ENCODE measurements at places on chromosomes 7 and 10.

DNA sequence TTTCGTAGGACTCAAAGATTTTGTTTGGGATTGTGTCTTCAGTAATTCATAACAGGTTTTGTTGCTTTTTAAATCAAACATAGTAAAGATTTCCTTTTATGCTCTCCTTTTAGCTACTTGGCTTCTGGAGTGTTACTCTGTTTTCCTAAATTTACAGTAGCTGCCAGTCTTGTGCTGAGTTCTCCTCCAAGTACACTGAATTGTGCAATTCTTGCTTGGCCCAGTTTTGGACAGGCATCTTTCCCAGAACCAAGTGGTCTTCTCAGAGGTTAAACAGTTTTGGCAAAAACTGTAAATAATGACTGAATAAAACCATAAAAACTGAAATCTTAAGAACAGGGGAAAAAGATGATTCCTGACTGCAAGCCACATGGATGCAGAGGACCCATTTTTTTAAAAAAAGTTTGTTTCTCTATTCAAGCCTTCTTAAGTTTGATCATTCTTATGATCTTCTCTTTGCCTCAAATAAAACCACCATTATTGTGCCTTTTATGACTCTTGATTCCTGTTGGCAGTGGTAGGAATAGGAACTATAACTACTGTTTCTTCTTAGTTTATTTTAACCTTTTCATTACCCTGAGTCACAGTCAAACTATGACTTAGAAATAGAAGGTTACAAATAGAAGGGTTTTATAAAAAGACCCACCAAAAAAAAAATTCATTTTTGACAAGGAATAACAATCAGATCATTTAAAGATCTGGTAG is 88.0 kb downstream of the MDFIC start:
- no peak for DNase-seq

DNA sequence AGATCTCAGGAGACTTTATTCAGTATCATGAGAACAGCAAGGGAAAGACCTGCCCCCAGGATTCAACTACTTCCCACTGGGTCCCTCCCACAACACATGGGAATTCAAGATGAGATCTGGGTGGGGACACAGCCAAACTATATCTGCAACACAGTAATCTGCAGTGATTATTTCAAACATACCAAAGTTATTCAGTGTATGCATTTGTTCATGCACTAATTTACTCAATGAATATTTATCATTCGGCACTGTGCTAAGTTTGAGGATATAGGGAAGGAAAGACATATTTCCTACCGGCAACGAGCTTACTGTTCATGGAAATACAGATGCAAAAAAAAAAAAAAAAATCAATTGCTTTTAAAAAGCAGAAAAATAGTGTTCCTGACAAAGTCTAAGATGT is 91.6 kb upstream of the IMMP2L start:
- no peak for DNase-seq

- DNase-seq = no peak
Observed at GRCh38 chr10:94123258-94123995, 129.7 kb downstream of the PLCE1 start.

DNA sequence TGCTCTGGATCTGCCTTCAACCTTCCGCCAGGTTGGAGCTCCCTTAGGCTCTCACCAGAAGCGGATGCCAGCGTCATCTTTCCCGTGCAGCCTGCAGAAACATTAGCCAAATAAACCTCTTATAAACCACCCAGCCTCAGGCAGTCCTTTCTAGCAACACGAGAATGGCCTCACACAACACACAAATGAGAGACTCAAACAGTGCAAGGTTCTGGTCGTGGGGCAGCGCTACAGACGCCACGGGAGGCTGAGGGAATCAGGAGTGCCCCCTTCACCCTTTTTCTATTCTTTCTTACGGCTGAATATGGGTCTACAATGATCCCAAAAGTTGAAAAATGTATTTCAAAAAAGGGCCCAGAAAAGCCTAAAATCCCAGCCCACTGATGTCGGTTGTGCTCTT is 96.4 kb downstream of the FOXL3 start:
- DNase-seq = no peak

- no peak for DNase-seq
Observed at GRCh38 chr10:72238392-72239175, 22.5 kb upstream of the ASCC1 start.

GRCh38 chr10:75922435-75922834 is 491.0 kb downstream of the LRMDA start:
- peak; percentile 26 for DNase-seq

DNA sequence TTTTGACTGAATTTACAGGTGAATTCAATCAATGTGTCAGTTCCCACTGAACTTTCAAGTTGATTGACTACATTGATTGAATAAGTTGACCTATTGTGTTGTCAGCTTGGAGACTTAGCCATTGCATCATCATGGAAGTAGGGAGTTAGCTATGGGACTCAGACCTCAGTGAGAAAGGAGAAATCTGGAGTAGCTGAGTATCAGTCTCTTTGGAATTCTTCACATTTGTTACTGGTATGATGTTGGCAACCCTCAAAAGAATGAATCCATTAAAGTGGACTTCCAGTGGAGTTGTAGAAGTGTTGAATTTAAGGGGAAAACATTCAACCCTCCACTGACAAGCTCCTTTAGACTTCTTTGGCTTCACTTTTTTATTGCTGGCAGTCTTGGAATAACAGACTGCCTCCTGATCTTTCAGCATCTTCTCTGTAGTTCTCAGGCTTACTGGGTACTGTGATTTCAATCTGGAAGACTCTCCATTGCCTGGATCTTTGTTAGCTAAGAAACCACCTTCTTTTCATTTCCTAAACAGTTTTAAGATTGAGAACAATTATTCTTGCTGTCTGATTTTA is 160.3 kb upstream of the NRP1 start:
- DNase-seq = no peak

Measured in DMS53 (cell line).